ENCODE measurements at places on chromosomes 7 and 10.

DNA sequence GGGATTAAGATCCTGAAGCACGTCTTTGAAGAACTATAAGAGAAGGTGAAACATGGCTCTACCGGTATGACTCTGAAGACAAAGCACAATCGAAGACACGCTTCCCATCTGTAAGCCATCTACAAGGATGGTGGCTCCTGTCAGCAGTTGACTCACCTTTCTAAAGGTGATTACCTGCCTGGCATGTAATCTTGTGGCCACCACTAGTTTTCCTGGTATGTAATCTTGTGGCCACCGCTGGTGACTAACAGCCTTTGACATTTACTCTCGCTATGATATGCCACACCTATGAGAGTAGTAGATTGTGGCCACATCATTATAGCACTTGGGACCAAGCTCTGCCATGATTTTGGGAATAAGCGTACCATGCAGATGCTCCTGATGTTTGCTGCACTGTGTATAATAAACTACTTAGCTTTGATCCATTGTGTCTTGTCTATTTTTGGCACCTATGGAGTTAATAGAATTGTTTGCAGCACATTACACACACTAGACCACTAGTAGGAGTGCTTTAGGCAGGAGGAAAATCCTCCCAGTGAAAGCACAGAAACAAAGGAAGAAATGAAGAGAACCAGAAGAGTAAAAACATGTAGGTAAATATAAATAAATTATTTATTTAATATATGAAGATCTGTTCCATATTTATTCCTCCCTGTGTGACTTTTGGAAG is 59.8 kb downstream of the VAX1 start:
- DNase-seq: no peak

GRCh38 chr7:921071-921461 is 33.4 kb downstream of the ADAP1 start:
- no peak for DNase-seq

DNA sequence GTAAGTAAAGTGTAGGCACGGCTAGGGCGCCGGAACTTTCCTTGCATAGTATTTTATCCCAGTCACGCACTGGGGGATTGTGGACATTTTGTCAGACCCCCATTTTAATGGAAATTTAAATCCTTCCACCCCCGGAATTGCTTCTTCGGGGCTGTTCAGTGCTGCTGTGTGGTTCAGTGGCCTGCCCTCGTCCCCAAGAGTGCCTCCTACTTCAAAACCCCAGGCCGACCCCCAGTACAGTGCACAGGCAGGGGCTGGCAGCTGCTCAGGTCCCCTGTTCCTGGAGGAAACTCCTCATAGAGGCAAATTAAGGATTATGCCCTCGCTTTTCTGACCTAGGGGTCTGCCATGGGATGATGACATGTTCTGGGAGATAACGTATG is 94.5 kb downstream of the PTPRE start:
- no peak for DNase-seq

GRCh38 chr7:137717811-137718271 is 128.9 kb downstream of the DGKI start:
- DNase-seq: no peak

DNA sequence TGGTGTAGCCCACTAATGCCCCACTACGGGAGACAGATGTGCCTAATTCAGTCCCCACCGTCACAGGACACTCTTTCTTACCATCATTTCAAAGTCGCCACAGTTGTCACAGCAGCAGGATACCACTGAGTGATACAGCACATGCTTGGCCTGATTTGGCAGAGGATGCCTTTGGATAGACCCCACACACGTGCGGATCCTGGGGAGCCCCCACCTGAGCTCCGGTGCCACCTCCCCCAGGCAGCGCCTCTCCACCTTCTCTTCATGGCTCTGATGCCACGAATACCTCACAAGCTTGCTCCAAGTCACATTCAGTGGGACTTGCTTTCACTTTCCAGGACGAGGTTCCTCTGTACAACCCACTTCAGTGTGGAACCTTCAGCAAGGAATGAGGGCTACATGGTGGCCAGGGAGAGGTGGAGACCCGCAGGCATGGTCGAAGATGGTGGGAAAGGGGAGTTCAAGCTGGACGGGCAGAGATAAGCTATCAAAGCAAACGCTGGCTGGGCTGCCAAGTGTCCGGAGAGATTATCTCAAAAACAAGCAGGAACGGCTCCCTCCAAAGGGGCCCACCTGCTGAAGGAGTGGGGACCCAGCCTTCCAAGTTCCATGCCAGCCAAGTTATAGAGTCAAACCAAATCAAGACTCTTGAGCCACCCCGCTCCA is 107.4 kb downstream of the ZRANB1 start:
- DNase-seq: no peak

DNA sequence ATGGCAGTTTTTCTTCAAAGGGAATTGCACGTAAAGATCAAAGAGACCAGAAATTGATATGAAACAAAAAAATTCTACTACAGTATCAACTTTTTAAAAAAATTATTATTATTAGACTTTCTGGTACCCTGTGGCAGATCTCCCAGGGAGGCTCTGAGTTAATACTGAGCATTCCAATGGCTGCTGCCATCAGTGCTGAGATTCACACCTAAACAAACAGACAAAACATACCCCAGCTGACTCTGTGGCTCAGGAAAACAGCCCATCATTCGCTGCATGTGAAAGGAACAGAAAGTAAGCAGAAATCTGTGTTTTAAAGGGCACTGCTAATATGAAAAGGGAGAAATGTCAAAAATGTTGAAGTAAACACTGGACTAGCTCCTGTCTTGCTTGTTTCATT is 118.4 kb downstream of the GRM3 start:
- no peak for DNase-seq

DNA sequence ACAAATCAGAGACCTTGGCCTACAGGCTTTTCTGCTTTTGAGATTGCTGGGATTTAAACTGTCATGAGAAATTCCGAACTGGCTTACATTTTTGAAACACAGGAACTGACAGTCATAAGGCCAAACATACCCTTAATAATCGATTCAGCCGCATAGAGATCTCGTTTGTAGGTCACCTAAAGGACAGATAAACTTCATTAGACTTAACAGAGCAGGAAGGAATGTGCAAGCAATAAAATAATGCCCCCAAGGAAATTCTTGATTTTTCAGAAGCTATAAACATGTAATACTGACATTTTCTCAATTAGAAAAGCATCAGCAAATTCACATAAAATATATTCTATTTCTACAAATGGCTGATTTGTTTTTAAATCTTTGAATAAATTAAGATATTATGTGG is 120.0 kb downstream of the CRPPA start:
- no peak for DNase-seq

DNA sequence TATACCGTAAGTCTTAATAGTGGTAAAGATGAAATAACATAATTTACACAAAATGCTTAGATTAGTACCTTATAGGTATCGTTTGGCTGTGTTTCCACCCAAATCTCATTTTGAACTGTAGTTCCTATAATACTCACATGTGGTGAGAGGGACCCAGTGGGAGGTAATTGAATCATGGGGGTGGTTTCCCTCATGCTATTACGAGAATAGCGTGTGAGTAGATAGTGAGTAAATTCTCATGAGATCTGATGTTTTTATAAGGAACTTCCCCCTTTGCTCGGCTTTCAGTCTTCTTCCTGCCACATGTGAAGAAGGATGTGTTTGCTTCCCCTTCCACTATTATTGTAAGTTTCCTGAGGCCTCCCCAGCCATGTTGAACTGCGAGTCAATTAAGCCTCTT is 426.3 kb upstream of the POT1 start:
- peak; percentile 11 for DNase-seq

- DNase-seq: no peak
Observed at GRCh38 chr7:150719436-150719835, 3.0 kb downstream of the GIMAP1 start.

GRCh38 chr7:146397141-146397540 is 280.5 kb downstream of the CNTNAP2 start:
- no peak for DNase-seq

GRCh38 chr10:116664631-116665030 is 43.9 kb downstream of the PNLIPRP2 start:
- DNase-seq: no peak

DNA sequence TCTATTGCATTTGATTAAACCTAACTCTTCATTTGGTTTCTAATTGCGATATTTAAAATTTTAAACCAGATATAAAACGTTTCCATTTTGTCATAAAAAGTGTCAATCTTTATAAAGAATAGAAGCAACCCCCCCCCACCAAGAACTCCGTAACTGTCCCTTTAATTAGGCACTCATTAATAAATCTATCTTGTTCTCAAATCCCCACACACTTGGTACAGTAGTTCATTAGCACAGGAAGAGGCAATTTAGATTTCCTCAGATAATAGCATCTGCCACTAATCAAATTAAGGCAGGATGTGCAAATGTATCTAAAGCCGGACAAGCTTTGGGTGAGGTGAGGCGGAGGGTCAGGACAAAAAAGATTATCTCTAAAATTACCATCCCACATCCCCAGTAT is 1143.3 kb upstream of the AUTS2 start:
- DNase-seq: no peak

DNA sequence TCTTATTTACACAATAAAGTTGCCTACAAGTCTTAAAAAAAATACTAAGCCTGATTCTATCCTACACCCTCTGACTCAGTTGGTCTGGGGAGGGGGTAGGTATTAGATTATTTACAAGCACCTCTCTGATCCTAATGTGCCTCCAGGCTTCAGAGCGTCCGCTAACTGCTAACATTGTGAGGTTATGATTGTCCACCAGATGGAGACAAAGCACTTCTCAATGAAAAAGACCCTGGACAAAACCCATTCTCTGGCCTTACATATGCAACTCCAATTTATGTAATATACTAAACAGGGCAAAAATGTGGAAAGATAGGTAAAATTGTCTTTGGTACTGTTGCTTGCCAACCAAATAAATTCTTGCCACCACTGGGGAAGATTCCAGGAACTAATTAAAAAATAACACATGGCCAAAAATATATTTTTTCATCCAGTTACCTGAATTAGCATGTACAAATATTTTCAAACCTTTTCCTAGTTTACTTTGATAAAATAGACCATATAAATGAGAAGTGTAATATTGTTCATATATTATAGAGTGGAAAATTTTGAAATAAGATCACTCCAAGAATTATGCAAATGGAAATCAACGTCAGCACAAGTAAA is 92.4 kb downstream of the KIF20B start:
- DNase-seq: peak; percentile 33

GRCh38 chr7:73758581-73759138 is 11.4 kb downstream of the CLDN3 start:
- DNase-seq: no peak

DNA sequence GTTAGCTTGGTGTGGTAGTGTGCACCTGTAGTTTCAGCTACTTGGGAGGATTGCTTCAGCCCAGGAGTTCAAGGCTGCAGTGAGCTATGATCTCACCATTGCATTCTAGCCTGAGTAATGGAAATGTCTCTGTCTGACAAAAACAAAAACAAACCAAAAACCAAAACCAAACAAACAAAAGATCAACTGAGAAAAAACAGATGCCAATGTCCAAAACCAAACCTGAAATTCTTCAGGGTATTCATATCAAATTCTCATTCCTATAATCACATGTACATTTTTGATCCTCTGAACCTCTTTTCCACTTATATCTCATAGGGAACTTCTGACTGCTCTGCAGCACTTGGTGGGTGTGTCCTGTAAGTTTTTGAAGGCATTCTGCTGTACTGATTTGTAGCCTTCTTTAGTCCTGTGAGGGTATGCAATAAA is 87.0 kb downstream of the CDK6 start:
- DNase-seq: no peak

- DNase-seq: no peak
Observed at GRCh38 chr10:35165811-35166210, 39.2 kb downstream of the CREM start.

- no peak for DNase-seq
Observed at GRCh38 chr10:80077869-80078447, 507 bp upstream of the TMEM254 start.

DNA sequence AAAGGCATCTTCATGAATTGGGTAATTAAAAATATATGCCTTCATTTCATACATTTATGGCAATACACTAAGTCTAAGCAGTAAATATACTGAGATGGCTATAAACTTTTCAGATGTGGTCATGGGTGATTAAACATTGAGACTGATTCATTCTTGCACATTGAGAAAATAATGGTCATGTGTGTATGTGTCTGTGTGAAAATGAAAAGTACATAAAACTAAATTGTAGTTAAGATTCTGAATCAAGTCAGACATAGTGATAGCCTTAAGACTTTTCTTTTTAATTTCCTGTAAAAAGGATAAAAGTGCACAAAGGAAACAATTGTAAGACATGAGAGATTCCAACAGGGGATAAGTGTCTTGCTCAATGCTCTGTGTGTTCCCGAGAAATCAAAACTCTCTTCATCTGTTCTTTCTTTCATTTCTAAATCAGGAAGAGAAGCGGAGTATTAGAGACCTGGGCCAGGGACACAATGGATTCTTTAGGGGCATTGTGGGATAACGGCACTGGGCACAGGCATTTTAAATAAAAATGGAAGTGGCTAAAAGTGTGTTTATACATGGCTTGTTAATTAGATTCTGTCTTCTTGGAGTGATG is 69.8 kb upstream of the AGR3 start:
- no peak for DNase-seq

GRCh38 chr7:70602117-70602516 is 529.8 kb upstream of the GALNT17 start:
- DNase-seq: no peak
